ENCODE measurements at places on chromosomes 11 and 22. TPM values are rescaled to one million over a fixed set of nuclear protein-coding genes. Genes with fewer than 3 reads are reported as not detected.

ADAMTS8 gene
- 0.28 TPM for total RNA-seq

OR5AK2 gene
- total RNA-seq = not detected

ZNF215 gene
- total RNA-seq = 1.2 TPM

SLC22A6 gene
- total RNA-seq = not detected

CFAP300 gene
- 7.4 TPM for total RNA-seq

SEPTIN3 gene
- total RNA-seq = 1.3 TPM

RASL10A gene
- total RNA-seq = 0.67 TPM

RIMBP3B gene
- 0.67 TPM for total RNA-seq

POGLUT3 gene
- total RNA-seq = 10.0 TPM

OR52N4 gene
- not detected for total RNA-seq

PRG3 gene
- not detected for total RNA-seq

CHRM1 gene
- total RNA-seq = not detected

OR5D14 gene
- total RNA-seq = not detected

WNT11 gene
- 1.5 TPM for total RNA-seq

ISX gene
- total RNA-seq = not detected

STK33 gene
- 4.0 TPM for total RNA-seq

GVQW3 gene
- 1.5 TPM for total RNA-seq
